Stimulated activated CD4-positive, alpha-beta T cell treated with anti-CD3 and anti-CD28 coated beads, Interleukin-1b, Interleukin-23, amount 100 ng/mL, for 1 hour (primary cell): ENCODE measurements at places on chromosomes 7 and 10.

- no peak for DNase-seq
These were observed 3.1 kb downstream of the ZRANB1 start for GRCh38 chr10:124944982-124945381.

DNA sequence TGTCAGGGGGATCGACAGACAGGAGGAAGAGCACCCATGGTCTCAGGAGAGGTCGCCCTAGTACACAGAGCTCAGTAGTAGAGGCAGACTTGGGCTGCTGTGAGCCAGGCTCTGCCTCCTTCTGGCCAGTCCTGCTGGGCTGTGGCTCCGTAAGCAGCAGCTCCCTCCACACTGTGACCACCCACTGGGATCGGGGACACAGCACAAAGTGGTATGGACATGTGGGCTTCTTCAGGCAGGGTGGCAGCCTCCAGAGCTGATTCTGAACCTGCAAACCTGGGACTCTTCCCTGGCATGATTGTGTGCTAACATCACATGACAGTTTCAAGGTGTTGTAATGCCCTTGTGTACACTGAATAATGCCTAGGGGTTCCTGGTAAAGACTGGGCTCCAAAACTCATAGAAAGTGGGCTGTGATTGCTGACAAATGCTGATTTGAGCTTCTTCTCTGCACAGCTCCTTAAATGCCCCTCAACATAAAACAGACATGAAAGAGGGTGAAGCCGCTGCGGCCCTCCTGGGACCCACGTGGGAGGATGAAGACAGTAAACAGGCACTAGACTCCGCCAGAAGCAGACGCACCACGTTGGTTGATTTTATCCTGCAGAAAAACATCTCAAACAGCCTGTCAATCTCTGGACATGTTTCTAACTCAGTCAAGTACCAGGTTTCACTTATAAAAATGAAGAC lies 76.7 kb downstream of the GPR26 start:
- no peak for DNase-seq

DNA sequence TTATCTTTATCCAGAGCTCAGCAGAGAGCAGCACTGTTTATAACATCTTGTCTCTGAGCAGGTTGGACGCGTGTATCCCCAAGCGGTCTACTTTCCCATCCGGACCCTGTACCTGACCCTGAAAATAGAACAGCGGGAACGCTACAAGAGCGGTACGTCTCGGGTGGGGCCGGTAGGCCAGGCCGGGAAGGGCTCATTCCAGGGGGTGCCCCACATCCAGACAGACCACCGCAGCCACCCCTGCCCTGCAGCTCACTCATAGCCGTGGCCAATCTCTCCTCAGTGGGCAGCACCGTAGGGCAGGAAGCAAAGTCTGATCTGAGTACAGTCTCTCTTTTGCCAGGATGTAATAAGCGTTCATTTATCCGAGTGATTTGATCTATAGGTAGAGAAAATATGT lies 113.7 kb downstream of the TRRAP start:
- DNase-seq, result no peak

DNA sequence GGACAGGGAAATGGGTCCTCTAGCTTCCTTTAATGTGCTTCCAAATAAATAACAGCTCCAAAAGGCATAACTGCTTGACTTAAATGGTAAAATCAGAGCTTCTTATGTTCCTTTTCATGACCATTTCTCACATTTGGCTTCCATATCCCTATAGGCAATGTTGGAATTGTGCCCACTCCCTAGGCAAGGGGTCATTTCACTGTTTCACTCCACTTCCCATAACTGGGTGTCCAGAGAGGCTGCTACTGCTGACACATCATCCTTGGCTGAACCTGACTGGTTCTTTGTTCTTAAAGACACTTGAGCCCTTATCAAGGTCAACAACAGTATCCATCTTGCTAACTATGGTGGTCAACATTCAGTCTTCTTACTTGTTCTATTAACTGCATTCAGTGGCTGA lies 37.1 kb downstream of the PRTFDC1 start:
- no peak for DNase-seq

DNA sequence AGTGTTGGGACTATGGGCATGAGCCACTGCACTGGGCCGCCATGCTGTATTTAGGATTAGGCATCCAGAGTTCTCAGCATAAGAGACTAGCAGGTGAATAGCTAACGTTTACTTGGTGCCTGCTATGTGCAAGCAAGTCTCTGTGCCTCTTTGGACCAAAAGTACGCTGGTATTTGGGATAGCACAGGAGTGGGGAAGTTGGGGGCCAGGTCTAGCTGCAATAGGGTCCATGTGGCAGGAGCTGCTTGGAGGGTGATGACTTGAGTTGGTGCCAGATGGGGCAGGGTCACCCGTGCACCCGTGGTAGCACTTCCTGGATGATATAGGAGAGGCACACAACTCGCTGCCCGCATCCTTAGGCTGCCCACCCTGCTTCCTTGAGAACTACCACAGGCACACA lies 22.4 kb downstream of the NACAD start:
- DNase-seq, result no peak

- no peak for DNase-seq
These were observed 123.1 kb upstream of the RHEB start for GRCh38 chr7:151642746-151643145.

GRCh38 chr7:133020496-133020895 lies 61.4 kb downstream of the CHCHD3 start:
- DNase-seq, result no peak

DNA sequence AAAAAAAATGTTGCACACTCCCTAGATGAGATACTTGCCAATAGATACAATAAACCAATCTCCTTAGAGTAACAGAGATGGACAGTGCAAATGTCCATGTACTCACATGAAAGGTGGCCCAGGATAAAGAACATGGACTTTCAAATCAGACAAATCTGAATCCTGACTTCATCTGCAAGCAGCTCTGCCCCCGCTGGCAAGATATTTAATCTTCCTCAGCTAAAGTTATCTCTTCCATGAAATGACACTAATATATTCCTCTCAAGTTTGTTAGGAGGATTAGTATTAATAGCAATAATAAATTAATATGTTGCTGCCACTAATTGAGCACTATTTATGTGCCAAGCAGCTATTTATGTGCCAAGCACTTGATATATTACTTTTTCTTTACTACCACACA lies 148.6 kb upstream of the YAE1 start:
- no peak for DNase-seq

DNA sequence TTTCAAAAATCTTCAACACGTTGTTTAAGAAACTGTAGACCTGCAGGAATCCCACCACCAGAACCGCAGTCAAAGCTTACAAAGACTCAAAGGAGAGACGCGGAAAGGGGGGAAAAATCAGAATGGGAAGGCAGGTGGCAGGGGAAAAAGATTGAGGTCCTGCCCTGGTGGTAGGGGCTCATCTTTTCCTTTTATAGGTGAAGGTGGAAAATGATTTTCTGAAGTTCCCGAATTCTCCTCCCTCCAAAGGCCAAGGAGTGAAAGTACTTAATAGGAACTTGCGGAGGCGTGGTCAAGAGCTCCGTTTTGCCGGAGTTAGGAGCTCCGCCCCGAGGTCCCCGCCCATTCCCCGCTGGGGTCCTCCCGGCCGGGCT lies 724 bp downstream of the BBIP1 start:
- DNase-seq, result peak; percentile 64

GRCh38 chr7:23491502-23491901 lies 21.2 kb upstream of the IGF2BP3 start:
- DNase-seq, result no peak

- DNase-seq, result no peak
These were observed 42.3 kb downstream of the PPP1R17 start for GRCh38 chr7:31729195-31729804.

DNA sequence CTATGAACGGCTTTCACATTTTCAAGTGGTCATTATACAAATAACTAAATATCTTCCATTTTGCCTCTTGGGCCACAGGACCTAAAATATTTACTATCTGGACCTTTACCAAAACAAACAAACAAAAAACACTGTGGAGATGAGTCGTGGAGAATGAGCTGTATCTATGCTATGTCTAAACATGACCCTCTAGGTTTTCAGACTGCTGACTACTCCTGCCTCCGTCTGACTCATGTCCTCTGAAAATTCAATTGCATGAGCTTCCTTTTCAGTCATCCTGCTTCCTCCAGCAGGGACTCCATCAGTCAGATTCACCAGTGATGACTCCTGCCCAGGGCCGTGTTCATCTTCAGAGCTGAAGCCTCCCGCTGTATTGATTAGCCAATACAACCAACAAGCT lies 96.8 kb downstream of the COL28A1 start:
- DNase-seq, result no peak

DNA sequence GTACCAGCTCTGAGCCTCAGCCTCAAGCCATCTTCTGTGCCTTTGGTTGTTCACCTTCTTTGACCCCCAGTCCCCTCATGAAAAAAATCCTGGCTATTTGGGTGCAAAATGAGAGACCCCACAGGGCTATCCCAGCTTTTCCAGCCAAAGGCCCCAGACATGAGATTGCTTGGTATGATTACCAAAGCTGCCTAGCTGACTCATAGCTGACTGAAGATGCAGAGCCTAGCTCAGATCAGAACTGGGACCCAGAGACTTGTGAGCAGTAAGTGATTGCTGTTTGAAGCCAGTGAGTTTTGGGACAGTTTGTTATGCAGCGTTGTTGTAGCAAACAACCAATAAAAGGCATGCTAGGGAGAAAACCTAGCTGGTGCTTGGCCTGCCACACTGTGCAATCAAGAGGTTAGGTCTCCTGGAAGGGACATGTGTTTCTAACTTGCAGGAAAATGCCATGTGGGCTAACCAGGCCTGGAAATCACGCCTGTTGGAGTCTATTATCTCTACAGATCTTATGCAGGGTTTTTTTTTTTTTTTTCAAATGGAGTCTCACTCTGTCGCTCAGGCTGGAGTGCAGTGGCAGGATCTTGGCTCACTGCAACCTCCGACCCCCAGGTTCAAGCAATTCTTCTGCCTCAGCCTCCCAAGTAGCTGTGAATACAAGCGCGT lies 48.0 kb upstream of the DAGLB start:
- no peak for DNase-seq

DNA sequence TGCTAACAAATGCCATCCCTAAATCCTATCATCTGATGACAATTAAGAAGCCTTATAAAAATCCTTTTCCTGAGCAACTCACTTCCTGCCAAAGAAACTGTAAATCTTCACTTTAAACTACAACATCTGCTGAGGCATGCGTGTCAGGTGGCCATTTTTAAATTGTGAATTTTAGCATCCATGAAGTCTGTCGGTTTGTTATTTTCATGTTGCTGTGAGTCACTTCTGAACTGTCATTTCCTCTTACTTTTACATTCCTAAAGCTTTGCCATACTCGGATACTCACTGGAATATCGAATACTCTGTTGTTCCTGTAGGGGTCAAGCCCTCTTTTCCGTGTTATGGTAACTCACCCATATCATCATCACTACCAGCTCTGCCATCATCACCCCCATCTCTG lies 34.3 kb upstream of the TMEM26 start:
- no peak for DNase-seq

DNA sequence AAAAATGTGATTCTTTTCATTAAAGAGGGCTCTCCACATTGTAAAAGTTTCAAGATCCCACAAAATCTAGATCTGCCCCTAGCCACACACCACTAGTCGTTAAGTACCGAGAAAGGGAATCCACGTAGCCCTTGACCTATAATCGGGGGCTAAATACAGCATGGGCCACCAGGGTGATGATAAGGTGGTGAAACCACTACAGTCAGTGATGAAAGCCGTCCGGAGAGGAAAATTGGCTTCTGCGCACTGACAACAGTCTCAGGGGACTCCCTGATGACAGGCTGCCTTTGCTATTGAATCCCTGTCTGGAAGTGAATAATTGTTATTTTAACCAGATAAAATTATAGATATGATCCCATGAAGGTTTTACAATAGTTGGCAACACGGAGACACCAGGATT lies 4.6 kb downstream of the TECTB start:
- DNase-seq, result no peak

DNA sequence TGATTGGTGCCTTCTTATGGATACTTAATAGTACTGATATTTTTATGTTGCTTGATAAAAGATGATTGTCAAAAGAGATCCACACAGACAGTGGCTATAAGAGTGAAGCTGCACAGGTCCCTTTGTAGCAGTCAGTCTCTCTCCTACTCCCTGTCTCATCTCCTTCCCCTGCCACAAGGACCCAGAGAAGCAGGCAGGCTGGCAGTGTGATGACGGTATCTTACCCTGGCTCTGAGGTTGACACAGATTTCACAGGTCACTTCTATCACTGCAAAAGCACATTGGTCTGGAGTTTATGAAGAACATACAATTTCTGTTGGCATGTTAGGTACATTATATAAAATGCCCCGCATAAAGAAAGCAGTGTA lies 64.4 kb upstream of the AHR start:
- DNase-seq, result peak; percentile 5

GRCh38 chr7:124106575-124106974 lies 73.7 kb upstream of the TMEM229A start:
- no peak for DNase-seq

- no peak for DNase-seq
These were observed 602.3 kb downstream of the SORCS3 start for GRCh38 chr10:105243381-105243780.

- no peak for DNase-seq
These were observed 59.7 kb upstream of the CDK14 start for GRCh38 chr7:90536449-90536848.

- no peak for DNase-seq
These were observed 32.1 kb downstream of the NRF1 start for GRCh38 chr7:129643550-129644170.

DNA sequence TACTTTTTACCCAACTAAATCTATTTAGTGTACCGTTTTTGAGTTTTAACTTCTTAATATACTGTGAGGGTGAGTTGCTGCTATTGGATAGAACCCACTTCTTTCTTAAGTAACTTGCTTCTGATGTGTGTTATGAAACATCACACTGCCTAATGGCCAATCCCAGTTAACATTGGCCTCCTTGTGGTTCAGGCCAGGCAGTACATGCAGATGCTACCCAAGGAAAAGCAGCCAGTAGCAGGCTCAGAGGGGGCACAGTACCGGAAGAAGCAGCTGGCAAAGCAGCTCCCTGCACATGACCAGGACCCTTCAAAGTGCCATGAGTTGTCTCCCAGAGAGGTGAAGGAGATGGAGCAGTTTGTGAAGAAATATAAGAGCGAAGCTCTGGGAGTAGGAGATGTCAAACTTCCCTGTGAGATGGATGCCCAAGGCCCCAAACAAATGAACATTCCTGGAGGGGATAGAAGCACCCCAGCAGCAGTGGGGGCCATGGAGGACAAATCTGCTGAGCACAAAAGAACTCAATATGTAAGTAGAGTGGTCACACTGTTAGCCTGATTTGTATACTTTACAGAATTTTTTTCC lies 39.7 kb downstream of the TES start:
- no peak for DNase-seq

DNA sequence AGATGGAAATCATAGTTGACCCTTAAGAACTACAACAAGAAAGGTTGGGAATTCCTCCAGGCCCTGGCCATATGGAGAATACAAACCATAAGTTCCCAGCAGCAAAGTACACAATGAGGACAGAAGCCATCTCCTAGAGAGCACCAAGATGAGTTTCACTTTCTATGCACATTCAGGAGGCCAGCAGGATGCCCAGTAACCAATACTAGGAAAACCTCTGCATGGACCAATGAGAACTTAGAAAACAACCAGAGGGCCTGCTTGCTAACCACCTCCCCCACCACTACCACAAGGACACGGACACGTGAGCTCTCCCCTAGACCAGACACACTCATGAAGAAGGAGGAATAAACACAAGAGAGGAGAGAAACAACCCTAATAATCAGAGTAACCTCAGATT lies 56.3 kb downstream of the IFIT5 start:
- DNase-seq, result no peak

- DNase-seq, result no peak
These were observed 8.1 kb downstream of the TMEM120A start for GRCh38 chr7:75986147-75986781.
